H4 (cell line): ENCODE measurements at places on chromosomes 2 and 18. TPM values are rescaled to one million over a fixed set of nuclear protein-coding genes. Genes with fewer than 3 reads are reported as not detected.

- DNase-seq = no peak
These were observed 25.6 kb downstream of the IKZF2 start for GRCh38 chr2:213125646-213126347.

The SLC4A5 gene
- total RNA-seq = 0.02 and 0.23 TPM in 2 replicates

DNA sequence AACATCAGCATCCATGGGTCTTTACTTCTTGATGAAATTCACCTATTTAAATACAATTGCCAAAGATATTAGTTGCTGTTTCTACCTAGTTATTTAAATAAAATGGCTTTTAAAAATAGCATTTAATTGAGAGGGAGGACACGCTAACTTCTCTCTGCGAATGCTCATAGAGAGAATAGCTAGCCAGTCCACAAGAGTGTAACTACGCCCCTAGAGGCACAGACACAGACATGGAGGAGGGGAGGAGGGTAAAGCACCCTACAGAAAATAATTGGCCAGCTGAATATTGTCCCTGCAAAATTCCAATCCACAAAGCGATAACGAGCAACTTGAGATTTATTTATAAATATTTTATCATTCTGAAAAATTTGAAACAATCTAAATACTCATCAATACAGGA is 97.0 kb upstream of the PAPOLG start:
- no peak for DNase-seq

DNA sequence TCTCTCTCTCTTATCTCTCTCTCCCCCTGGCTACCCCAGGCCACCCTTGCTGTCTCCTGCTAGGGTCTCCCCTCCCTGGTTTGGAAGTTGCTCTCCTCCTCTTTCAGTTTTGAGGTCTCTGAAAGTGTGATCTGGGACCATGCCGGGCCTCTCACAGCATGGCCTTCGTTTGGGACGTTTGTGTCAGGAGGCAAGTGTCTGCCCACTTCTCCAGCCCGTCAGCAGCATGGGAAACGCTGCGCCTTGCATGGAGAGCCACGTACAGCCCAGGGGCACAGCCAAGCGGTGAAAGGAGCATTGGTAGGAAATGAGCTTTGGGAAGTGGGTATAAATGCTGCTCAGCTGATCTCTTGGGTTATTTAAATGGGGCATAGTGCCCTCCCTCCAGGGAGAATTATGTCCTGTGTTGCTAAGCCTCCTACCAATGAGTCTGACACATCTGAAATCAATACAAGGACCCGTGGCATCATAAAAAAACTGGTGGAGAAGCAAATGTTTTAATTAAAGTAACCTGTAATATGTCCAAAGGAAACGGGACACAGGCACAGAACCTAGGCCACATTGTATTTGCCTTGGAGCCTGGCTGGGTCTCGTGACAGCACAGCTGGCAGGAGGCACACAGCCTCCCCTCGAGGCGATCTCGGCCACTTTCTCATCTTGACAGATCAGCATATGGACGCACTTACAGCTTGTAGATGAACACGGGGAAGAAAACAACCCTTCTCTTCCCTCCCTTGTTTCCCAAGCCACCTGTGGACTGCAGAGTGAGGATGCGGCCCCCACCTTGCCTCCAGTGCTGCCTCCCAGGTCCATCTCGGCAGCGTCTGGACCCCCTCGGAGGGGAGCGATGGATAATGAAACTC is 72.7 kb downstream of the SH3RF3 start:
- DNase-seq = no peak

- no peak for DNase-seq
These were observed 28.0 kb downstream of the APCDD1 start for GRCh38 chr18:10482363-10482984.

The PROC gene
- total RNA-seq = 1.3 and 2.6 TPM in 2 replicates

GRCh38 chr2:10626837-10627236 is 62.9 kb downstream of the NOL10 start:
- DNase-seq = no peak

GRCh38 chr2:239378021-239378917 is 22.6 kb downstream of the HDAC4 start:
- DNase-seq = no peak

GRCh38 chr2:199552141-199552540 is 94.4 kb upstream of the SATB2 start:
- DNase-seq = no peak

DNA sequence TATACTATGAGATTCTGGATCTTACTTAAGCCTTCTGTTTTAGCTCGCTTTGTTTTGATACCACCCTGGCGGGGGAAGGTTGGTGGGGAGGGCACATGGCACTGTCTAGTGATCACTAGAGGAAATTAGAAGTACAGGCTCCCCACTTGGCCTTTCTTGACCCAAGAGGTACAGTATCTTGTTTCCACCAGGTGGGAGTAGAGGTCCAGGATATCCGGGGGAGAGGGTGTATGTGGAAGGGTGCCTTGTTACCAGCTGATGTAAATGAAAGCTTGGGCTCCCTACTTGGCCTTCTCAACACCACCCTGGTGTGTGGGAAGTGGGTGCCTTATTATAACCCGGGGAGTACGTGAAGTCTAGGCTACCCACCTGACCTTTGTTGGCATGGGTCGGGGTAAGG is 7.5 kb downstream of the GALNT1 start:
- no peak for DNase-seq

- DNase-seq = no peak
These were observed 196.4 kb downstream of the UXS1 start for GRCh38 chr2:105997711-105998110.

DNA sequence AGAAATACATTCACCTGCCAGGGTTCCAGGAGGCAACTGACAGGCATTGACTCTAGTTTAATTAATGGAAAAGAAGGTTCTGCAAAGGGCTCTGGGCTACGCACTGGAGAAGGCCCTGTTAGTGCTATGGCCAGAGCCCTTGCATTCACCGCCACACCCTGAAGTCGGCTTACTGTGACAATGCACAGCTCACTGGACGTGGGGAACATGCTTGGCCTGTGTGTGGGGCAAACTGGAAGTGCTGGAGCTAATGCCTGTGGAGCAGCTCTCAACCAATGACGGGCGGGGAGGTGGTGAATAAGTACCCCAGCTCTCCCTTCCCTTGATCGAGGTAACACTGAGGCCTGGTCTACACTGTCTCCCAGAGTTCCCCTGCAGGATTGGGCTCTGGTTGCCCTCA is 209.8 kb downstream of the HAUS1 start:
- DNase-seq = no peak

The ALPP gene
- total RNA-seq = 1.4 and 1.5 TPM in 2 replicates

DNA sequence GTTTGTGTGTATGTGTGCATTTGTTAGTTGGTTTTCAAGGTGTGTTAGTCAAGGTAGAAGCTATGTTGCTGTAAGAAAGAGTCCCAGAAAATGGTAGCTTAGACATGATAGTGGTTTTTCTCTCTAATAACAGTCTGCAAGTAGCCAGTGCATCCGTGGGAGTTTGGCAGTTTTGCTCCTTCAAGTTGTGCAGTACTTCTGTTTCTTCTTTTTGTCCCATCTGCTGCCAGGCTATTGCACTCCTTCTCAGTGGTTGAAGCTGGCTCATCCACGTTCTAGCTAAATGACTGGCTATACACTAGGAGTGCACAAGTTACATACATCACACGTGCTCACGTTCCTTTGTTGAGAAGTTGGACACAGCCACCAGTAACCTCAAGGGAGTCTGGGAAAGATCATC is 134.7 kb downstream of the ASXL3 start:
- DNase-seq = no peak

GRCh38 chr2:158482594-158482993 is 25.8 kb downstream of the PKP4 start:
- DNase-seq = no peak
